Anterior cingulate cortex (tissue), 58 donors: ENCODE measurements at places on chromosomes 3 and 15.

DNA sequence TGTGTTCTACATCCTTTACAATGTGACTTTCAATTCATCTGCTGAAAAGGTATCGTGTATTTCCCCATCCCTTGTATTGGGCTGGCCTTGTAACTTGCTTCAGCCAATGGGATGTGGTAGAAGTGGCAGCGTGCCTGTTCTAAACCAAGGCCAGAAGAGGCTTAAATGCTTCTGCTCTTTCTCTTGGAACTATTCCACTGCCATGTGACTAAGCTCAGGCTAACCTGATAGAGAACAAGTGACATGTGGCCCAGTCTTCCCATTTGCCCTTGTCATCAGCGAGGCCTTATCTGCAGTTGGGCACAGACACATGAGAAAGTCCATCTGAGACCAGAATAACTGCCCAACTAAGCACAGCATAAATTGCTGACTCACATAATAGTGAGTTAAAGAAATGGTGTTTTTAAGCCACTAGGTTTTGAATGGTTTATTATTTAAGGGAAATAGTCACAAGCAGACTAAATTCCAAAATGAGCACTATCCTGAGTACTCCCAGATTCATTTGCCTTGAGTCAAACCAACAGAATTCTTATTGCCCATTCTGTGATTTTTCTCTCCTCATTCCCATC lies 230.2 kb downstream of the CPNE4 start:
- DNase-seq: no peak

DNA sequence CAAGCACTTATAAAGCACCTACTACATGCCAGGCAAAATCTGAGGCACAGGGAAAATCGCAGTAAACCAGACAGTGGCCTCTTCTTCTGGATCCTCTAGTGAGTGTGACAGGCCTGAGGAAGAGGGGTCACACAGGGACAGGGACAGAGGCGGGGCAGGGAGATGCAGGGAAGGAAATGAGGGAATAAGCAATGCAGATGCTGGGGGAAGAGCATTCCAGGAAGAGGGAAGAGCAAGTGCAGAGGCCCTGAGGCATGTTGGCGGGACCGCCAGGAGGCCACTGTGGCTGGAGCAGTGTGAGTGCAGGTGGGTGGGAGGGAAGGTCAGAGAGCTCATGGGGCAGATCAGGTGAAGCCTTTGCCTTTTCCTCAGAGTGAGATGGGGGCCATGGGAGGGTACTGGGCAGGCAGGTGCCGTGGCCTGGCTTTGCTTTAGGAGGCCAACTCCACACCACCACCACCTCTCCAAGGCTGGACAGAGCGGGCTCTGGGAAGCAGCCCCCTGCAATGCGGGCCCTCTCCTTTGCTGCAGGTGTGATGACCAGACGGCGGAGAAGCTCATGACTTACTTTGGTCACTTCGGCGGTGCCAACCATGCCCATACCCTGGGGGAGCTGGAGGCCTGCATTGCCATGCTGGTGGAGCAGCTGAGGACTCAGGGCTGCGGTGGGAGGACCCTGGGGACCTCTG lies 26.8 kb upstream of the GP9 start:
- DNase-seq: no peak

GRCh38 chr3:111081008-111081545 lies 9.5 kb downstream of the NECTIN3 start:
- DNase-seq: no peak

DNA sequence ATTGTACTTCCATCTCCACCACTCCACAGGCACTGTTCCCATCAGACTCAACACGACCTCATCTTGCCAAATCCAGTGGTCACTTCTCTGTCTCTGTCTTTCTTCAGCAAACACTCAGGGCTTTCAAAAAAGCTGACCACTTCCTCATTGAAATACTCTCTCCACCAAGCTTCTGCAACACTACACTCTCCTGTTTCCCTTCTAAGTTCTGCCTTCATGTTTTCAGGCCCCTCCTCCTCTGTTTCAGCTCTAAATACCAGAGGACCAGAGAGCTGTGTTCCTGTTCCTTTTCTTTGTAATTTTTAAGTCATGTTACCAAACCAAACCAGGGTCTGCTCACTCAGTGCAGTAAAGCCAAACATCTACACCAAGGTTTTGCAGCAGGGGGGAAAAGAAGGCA lies 33.8 kb upstream of the ACP3 start:
- DNase-seq: no peak

DNA sequence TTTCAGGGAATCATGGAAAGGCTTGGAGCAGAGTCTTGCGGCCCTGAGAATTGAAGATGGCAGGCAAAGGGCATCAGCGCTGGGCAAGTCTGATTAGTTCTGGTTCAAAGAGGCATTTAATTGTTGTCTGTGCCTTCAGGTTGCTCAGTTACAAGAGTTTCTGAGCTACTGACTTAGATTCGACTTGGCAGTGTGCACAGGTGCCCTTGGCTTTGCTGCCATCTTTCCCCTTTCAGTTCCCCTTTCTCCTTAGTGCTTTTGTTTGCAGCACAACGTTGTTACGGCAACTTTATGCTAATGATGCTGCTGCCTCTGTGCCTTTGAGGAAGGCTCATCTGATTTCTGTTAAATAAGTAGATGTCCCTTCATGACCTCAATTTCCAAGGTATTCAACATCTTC lies 12.5 kb downstream of the P2RY14 start:
- no peak for DNase-seq

- DNase-seq: no peak
These were observed 1.3 kb upstream of the TNIK start for GRCh38 chr3:171461525-171461917.
